ENCODE measurements at places on chromosomes 16 and 17. TPM values are rescaled to one million over a fixed set of nuclear protein-coding genes. Genes with fewer than 3 reads are reported as not detected.
A peak's percentile ranks its signal among the peaks of the same experiment; 100 is the strongest.

- DNase-seq, result no peak
These were observed 11.7 kb downstream of the GPRC5B start for GRCh38 chr16:19872935-19873334.

Gene ARL5C
- not detected for total RNA-seq

DNA sequence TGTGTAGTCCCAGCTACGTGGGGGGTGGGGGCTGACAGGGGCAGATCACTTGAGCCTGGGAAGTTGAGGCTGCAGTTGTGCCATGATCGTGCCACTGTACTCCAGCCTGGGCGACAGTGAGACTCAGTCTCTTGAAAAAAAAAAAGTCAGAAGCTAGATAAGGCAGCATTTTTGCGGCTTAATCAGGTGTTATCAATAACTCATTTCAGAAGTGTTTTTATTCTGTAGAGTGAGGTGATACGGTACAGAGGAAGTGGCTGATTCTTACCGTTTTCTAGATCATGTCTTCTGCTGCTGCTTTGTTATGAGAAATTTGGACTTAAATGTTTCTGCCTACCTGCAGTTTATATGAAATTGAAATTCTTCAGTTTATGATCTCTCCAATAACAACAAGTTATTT is 18.6 kb downstream of the ZC3H18 start:
- no peak for DNase-seq

GRCh38 chr16:12009462-12009861 is 32.9 kb downstream of the SNX29 start:
- no peak for DNase-seq

Gene GPRC5B
- 34.1 TPM for total RNA-seq

DNA sequence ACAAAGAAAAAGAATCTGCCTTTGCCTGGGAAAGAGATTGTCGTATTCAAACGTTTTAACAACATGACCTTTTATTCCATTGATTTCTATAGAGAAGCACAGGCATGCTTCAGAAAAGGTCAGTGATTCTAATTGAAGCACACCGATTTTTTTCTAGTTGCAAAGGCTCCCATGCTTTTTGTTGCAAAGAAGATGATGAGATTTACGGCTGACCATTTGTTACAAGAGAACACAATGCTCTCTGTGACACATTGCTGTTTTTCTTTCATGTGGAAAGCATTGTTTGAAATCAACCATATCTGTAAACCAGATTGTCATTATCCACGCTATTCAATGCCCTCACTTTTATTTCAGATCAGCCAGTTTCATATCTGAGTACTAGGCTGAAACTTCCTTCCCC is 99.8 kb downstream of the NLK start:
- no peak for DNase-seq

- peak; percentile 61 for DNase-seq
These were observed 2.2 kb upstream of the ICAM2 start for GRCh38 chr17:64022611-64023063.

DNA sequence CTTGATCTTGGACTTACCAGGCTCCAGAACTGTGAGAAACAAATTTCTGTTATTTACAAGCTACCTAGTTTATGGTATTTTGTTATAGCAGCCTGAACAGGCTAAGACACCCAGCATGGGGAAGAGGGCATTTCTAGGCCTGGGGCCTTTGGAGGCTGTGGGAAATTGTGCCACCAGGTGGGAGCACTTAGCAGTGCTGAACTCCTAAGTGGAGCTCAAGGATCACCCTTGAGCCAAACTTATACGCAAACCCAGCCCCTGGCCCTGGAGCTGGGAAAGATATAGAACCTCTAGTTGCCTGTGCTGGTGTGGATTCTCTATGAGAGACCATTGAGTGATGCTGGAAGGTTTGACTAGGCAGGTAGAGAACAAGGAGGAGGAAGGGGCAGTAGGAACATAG is 36.1 kb downstream of the MIS12 start:
- DNase-seq, result no peak

Gene PMFBP1
- total RNA-seq, result 0.67 TPM

GRCh38 chr16:21580807-21581206 is 18.6 kb upstream of the METTL9 start:
- no peak for DNase-seq

Gene KIF19
- total RNA-seq, result 2.0 TPM

- no peak for DNase-seq
These were observed 6.4 kb downstream of the SIAH1 start for GRCh38 chr16:48378836-48379235.

Gene KRT12
- total RNA-seq, result not detected

Gene SHISA6
- 0.22 TPM for total RNA-seq

- DNase-seq, result no peak
These were observed 52.4 kb upstream of the ATF7IP2 start for GRCh38 chr16:10333321-10334032.

- DNase-seq, result no peak
These were observed 254.3 kb upstream of the SALL1 start for GRCh38 chr16:51405361-51405760.

DNA sequence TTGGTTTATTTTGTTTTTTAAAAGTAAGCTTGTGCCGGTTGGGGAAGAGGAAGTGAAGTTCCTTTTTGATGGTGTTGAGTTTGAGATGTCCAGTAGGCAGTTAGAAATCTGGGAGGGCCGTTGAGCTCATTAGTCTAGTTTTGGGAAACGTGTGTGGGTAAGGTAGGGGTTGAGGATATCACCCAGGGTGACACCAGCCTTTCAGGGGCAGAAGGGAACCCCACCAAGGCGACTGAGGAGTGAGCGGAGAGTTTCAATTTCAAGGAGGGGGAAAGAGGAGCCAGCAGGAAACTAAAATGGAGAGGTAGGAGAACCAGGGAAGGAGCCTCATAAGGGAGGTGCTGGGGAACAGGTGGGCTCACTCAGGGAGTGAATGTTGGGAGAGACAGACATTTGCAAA is 22.7 kb downstream of the HAPSTR1 start:
- DNase-seq, result no peak

- DNase-seq, result no peak
These were observed 46.9 kb downstream of the LCMT1 start for GRCh38 chr16:25158401-25158800.

Gene SMARCD2
- total RNA-seq, result 89.9 TPM

GRCh38 chr17:68641276-68642117 is 40.3 kb upstream of the FAM20A start:
- DNase-seq, result peak; percentile 18

DNA sequence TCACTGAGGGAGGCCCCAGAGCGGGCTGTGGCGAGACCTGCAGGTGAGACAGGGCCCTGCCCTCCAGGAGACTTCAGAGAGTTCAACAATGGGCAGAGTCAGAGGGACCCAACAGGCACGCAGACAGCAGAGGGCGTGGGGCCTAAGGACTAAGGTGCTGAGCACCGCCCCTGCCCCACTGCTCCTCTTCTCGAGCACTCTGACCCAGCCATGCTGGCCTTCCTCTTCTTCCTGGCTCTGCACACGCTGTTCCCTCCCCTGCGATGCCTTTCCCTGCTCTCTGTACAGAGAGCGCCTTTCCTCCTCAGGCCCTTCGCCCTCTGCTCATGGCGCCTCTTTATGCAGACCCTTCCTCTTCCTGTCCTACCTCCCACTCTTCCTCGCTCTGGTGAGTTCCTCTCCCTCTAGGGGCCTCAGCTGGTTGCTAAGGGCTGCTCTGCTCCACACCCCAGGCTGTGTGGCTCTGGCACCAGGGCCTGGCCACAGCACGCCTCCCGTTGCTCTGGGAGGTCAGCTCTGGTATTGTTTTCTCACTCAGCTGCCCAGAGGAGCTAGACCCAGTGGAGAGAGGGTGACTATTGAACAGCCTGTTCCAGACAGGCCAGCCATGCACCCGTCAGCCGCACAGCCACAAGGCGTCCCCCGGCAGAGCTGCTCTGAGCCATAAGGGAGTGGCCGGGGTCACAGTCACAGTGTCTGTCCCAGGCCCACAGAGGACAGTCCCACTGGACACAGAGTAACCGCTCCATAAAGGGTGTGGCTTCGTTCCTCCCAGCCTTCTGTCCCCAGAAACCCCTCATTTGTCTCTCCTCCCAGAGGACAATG is 13.6 kb upstream of the RASD1 start:
- no peak for DNase-seq

Gene PLLP
- total RNA-seq, result 32.4 TPM

GRCh38 chr16:79848719-79849118 is 248.2 kb upstream of the MAF start:
- DNase-seq, result no peak

- no peak for DNase-seq
These were observed 54.3 kb upstream of the MED13 start for GRCh38 chr17:62119373-62119772.

DNA sequence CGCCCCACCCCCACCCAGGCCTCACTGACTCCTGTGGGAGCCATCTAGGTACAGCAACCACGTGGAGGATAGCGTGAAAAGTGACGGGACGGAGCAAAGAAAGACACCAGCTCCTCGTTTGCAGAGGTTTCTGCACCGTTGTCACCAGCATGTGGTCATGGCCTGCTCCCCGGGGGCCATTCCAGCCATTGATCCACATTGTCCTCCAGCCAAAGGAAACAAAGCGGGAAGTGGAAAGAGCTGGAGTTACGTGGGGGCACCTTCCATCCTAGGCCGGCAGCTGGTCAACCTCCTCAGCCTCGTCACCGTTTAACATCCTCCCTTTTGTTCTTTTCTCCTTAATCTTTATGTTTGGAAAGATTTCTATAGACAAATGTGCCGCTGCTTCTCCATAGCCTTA is 153.7 kb downstream of the RPTOR start:
- DNase-seq, result no peak

DNA sequence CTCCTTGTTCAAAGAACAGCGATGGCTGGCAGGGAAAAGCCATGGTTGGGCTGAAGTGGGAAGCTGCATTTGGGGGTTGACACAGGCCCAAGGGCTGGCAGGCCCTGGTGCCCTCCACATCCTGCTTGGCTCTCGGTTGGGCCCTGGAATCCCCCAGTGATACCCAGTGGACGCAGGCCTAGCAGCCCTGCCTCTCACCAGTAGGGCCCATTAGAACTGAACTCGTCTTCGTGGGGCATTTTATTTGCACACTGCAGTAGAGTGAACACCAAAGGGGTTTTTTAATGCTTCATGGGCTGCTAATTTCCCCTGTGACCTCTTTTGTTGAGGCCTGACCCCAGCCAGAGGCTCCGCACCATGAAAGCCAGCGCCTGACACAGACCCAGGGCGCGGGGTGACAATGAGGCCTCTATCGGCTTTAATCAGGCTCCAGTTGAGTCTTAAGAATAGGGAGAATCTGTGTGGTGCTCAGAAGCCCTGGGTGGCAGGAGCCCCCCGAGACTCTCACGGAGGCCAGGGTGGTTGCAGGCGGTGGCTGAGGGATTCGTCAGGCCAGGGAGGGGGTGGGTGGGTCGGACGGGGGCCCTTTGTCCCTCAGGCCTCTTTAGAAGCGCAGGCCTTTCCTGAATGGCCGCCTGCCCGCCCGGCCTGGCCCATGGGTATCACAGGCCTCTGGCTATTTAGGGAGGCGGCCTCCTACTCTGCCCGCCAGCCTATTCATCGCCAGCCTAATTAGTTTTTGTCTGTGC is 199.3 kb downstream of the NTN1 start:
- DNase-seq, result no peak

GRCh38 chr17:80599546-80600305 is 55.1 kb downstream of the RPTOR start:
- DNase-seq, result no peak

Gene CACNG3
- not detected for total RNA-seq

Gene LRRC37A
- total RNA-seq, result 1.2 TPM

Gene CDH11
- total RNA-seq, result 13.0 TPM

Data from thyroid gland (tissue), 4 donors.